ENCODE measurements at places on chromosomes 1 and 21.

- DNase-seq, result no peak
Observed at GRCh38 chr1:205466595-205467220, 10.9 kb upstream of the BLACAT1 start.

DNA sequence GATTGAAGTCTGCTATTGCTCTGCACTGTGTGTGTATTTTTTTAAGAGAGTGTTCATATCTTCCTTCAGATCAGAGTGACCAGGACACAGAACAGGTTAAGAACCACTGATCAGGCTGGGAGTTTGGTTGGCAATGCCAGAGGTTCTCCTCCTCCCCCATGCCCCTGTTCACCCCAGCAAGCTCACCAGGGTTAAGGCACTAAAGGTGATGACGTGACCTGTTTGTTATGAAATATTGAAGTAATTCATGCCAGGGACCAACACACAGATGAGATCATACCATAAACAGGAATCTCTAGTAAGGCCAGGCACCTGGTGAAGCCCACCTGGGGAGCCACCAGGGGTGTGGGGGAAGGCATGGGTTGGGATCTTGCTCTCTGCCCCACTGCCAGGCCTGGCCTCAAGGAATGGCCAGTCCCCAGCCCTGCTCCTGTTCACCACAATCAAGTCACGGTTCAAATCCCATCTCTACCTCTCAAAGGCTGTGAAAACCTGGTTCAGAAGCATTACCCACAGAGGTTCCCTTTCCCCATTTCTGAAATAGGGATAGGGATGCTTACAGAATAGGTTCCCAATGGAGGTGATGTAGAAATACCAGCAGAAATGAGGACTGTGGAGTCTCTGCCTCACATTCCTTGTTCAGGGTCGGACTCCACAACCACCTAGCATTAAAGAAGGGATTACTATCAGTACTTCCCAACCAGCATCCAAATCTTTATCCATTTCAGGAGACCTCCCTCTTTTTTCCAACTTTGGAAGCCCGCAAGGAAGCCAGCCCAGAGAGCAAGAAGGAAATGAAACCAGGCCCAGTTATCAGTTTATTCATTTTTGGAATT lies 2.4 kb downstream of the ID3 start:
- peak; percentile 80 for DNase-seq

DNA sequence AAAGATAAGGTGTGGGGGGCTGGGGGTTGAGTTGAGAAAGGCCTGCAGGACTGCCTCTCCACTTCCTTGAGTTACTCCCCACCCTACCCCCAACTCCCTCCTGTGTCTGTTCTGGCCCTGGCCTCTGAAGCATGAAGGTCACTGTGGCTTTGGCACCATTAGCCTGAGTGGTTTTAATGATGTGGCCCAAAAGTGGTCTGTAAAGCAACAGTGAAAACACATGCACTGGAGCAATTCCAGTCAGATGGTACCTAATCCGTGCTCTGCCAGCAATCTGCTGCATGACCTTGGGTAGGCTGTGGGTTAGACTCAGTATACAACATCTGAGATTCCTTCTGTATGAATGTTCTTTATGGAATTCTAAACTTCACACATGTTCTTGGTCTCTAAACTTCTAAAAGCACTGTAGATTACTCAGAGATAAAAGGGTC lies 86.5 kb upstream of the ATP1A1 start:
- peak; percentile 33 for DNase-seq

DNA sequence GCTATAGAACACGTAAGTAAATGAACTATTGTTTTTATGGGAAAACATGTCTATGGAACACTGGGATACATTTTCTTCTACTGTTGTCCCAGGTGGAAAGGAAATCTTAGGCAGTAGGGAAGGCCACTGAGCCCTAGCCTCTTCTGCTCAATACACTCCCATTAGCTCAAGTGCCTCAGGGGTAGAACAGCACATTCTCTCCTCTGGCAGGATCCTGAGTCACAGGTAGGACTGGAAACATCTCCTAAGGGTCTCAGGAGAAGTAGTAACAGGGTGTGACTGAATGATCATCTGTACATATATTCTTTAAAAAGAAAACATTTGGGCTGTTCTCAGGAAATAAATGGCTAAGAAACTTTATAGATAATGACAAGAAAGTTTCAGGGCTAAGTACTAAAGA lies 175.6 kb upstream of the ESRRG start:
- DNase-seq, result no peak

DNA sequence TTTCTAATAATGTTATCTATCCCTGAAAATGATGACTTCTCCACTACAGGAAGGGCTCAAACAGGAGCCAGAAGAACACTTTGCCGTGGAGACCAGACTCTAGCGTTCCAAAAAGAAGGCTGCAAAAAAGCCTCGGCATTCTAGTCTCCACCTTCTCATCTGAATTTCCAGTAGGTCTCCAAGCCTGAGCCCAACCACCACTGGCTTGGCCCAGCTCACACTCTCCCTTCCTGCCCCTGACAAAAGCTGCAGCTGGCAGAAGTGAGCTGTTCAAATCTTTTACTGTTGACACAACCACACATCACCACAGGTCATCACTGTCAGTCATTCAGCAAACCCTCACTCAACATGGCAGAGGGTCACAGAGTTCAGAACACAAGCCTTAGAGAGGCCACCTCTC lies 69.3 kb downstream of the CAMK2N1 start:
- DNase-seq, result no peak

DNA sequence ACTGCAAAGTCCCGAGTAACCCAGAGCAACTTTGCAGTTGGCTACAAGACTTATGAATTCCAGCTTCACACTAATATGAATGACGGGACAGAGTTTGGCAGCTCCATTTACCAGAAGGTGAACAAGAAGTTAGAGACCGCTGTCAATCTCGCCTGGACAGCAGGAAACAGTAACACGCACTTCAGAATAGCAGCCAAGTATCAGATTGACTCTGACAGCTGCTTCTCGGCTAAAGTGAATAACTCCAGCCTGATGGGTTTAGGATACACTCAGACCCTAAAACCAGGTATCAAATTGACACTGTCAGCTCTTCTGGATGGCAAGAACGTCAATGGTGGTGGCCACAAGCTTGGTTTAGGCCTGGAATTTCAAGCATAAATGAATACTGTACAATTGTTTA lies 66.8 kb downstream of the ACBD6 start:
- DNase-seq, result no peak

GRCh38 chr1:194929357-194929756 lies 1678.9 kb downstream of the KCNT2 start:
- DNase-seq, result no peak

GRCh38 chr1:157595356-157595755 lies 2.5 kb downstream of the FCRL4 start:
- DNase-seq, result no peak

GRCh38 chr1:211337430-211338223 lies 11.0 kb downstream of the TRAF5 start:
- DNase-seq, result no peak

- no peak for DNase-seq
Observed at GRCh38 chr1:50271968-50272578, 151.2 kb downstream of the DMRTA2 start.

GRCh38 chr1:1826356-1827088 lies 48.3 kb upstream of the NADK start:
- no peak for DNase-seq

GRCh38 chr1:108706643-108707042 lies 6.1 kb upstream of the FNDC7 start:
- DNase-seq, result no peak

DNA sequence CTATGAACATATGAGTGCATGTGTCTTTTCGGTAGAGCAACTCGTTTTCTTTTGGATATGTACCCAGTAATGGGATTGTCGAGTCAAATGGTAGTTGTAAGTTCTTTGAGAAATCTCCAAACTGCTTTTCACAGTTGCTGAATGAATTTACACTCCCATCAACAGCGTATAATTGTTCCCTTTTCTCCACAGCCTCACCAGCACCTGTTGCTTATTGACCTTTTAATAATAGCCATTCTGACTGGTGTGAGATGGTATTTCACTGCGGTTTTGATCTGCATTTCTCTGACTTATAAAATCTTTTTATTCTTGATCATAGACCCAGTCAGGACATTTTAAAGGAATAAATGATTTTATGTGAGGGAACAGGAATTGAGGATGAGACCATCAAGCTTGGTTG lies 165.0 kb upstream of the KCTD3 start:
- no peak for DNase-seq

- DNase-seq, result no peak
Observed at GRCh38 chr1:203682473-203683383, 56.1 kb downstream of the ATP2B4 start.

DNA sequence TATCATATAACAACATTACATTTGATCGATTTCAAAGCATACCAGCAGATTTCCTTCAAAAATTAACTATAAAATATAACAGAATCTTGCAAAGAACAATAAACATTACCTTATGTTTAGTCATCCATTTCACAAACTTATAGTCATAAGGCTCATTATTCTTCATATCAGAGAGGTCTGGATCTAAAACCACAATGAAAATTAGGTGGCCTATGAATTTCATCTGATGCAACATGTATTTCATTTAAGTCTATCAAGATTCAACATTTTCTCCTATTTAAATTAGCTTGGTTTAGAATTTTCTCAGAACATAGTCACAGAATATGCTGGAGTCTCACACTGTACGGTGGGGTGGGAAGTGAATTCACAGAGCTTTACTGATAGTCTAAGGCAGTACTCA lies 49.2 kb downstream of the KYAT3 start:
- DNase-seq, result no peak

All from Daoy (cell line).